ENCODE measurements at places on chromosomes 5 and 9. TPM values are rescaled to one million over a fixed set of nuclear protein-coding genes. Genes with fewer than 3 reads are reported as not detected.

DNA sequence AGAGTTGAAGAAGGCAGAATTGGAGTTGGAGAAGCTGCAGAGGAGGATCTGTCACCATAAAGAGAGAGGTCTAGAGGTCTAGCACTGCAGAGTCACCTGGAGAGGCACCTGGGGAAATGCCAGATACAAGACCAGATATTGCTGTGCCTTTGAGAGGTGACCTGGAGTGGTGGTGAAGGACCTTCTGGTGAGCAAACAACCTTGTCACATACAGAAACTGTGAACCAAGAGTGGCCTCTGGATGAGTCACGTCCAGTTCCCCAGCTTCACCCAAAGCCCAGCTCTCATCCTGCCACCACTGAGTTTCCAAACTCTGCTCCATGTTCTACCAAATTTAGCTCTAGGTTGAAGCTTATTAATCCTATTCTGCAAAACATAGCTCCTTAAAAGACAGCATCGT, 131.1 kb upstream of the FBXL7 start:
- H3K27ac ChIP-seq, result no peak overlapping the region
- no peaks in the 10 kb centered on the region for H3K36me3 ChIP-seq
- peaks cover 15% of the 10 kb centered on the region for H3K4me1 ChIP-seq
- no peak for DNase-seq
- H3K27me3 ChIP-seq, result no peaks in the 10 kb centered on the region
- H3K4me3 ChIP-seq, result no peak overlapping the region

DNA sequence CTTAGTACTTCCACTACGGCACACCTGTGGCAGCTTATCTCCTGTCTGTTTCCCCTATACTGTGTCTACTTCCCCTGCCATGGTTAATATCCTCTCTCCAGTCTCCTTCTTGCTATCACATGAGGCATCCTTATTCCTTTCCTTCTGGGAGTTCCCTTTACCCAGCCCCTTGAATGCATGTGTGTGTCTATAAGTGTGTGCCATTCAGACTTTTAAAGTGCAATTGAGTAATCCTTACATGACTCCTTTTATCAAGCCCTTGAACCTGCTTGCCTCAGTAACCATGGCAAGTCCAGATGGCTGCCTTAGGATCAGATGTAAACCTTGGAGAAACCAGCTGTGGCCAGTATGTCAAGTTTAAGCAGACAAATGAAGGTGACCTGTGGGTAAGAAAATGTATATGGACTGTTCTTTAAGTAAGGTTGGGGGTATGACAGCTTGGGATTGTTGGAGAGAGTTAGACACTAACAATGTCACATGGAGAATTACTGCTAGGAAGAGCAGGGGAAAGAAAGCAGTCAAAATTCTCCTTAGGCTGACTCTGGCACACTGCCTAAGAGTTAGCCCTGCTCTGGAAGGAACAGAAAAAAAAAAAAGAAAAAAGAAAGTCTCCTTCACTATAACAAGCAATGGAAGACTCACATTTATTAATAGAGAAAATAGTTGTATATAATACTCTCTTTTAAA, 142.1 kb downstream of the HINT1 start:
- H3K27me3 ChIP-seq, result no peaks in the 10 kb centered on the region
- no peak overlapping the region for H3K4me3 ChIP-seq
- H3K27ac ChIP-seq, result no peak overlapping the region
- no peaks in the 10 kb centered on the region for H3K4me1 ChIP-seq

- H3K4me3 ChIP-seq, result no peak overlapping the region
- H3K27me3 ChIP-seq, result no peaks in the 10 kb centered on the region
- no peak overlapping the region for H3K27ac ChIP-seq
- H3K4me1 ChIP-seq, result no peaks in the 10 kb centered on the region
Measured at GRCh38 chr5:19835442-19835841, 152.6 kb downstream of the CDH18 start.

- DNase-seq, result no peak
- H3K4me3 ChIP-seq, result no peak overlapping the region
- H3K4me1 ChIP-seq, result no peaks in the 10 kb centered on the region
- H3K27me3 ChIP-seq, result no peaks in the 10 kb centered on the region
Measured at GRCh38 chr5:13480834-13481233, 463.7 kb downstream of the DNAH5 start.

GRCh38 chr9:129141066-129142041, 30.1 kb downstream of the PTPA start:
- H3K27ac ChIP-seq, result peak overlapping the region; percentile 100
- DNase-seq, result no peak
- no peaks in the 10 kb centered on the region for H3K27me3 ChIP-seq
- peak overlapping the region; percentile 65 for H3K4me3 ChIP-seq

GRCh38 chr5:123455095-123455494, 31.9 kb upstream of the CEP120 start:
- H3K36me3 ChIP-seq, result no peaks in the 10 kb centered on the region
- no peaks in the 10 kb centered on the region for H3K27me3 ChIP-seq
- no peak for DNase-seq
- H3K4me1 ChIP-seq, result no peaks in the 10 kb centered on the region
- no peak overlapping the region for H3K4me3 ChIP-seq

DNA sequence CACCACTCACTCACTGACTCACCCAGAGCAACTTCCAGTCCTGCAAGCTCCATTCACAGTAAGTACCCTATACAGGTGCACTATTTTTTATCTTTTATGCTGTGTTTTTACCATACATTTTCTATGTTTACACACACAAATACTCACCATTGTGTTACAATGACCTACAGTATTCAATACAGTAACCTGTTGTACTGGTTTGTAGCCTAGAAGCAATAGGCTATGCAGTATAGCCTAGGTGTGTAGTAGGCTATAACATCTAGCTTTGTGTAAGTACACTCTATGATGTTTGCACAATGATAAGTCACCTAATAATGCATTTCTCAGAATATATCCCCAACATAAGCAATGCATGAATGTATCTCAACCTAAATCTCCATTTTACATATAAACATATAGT, 541.1 kb downstream of the NR2F1-AS1 start:
- H3K27me3 ChIP-seq, result no peaks in the 10 kb centered on the region
- no peak for DNase-seq
- no peaks in the 10 kb centered on the region for H3K36me3 ChIP-seq
- no peak overlapping the region for H3K4me3 ChIP-seq
- H3K4me1 ChIP-seq, result no peaks in the 10 kb centered on the region
- no peak overlapping the region for H3K27ac ChIP-seq

DNA sequence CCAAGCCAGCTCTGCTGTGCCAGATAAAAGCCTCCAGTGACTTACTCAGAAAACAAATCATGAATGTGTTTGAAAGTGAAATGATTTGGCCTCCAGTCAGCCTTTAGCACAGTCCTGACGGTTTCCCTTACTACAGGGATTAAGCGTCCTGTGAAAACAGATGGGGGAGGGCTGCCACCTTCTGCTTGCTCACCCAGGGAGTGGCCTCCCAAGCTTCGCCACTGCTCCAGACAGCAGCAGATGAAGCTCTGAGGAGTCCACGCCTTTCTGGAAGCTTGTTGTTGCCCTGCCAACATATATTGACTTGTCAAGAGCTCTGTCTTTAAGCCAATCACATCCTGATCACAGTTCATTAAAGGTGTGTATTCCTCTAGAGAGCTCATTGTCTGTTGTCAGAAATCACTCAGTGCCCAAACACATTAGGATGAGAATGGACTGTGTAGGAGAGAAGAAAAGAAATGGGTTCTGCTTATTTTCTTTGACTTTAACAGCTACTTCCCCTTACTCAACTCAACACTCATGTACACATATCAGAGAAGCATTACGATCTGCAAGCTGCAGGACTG, 4.9 kb upstream of the FYB1 start:
- no peaks in the 10 kb centered on the region for H3K27me3 ChIP-seq
- no peak overlapping the region for H3K27ac ChIP-seq
- no peak overlapping the region for H3K4me3 ChIP-seq
- H3K4me1 ChIP-seq, result peaks cover 2% of the 10 kb centered on the region
- peak; percentile 55 for DNase-seq

- H3K36me3 ChIP-seq, result no peaks in the 10 kb centered on the region
- no peak overlapping the region for H3K4me3 ChIP-seq
- H3K27ac ChIP-seq, result no peak overlapping the region
- DNase-seq, result no peak
- H3K4me1 ChIP-seq, result no peaks in the 10 kb centered on the region
Measured at GRCh38 chr5:21058289-21058688, 1070.3 kb upstream of the CDH18 start.

- no peak overlapping the region for H3K4me3 ChIP-seq
- H3K4me1 ChIP-seq, result peaks cover 68% of the 10 kb centered on the region
- H3K27me3 ChIP-seq, result no peaks in the 10 kb centered on the region
Measured at GRCh38 chr9:114369216-114370130, 18.3 kb downstream of the AKNA start.

DNA sequence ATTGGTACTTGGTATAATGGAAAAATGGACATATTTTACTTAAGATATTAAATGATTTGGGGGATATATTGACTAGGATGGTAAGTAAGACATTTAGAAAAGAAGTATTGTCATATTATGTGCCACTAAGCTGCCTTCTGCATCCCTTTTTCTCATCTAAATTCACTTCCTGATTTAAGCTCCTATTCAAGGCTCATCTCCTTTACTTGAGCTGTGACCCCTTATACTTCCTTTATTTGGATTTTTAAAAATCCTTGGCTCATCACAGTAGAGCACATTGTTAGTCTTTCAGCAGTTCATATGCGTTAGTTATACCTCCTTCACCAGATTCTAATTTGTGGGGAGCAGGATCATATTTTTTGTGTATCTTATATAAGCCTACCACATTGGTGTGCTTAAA, 6.6 kb downstream of the COMMD10 start:
- H3K4me3 ChIP-seq, result no peak overlapping the region
- no peak overlapping the region for H3K27ac ChIP-seq
- no peak for DNase-seq
- no peaks in the 10 kb centered on the region for H3K4me1 ChIP-seq

DNA sequence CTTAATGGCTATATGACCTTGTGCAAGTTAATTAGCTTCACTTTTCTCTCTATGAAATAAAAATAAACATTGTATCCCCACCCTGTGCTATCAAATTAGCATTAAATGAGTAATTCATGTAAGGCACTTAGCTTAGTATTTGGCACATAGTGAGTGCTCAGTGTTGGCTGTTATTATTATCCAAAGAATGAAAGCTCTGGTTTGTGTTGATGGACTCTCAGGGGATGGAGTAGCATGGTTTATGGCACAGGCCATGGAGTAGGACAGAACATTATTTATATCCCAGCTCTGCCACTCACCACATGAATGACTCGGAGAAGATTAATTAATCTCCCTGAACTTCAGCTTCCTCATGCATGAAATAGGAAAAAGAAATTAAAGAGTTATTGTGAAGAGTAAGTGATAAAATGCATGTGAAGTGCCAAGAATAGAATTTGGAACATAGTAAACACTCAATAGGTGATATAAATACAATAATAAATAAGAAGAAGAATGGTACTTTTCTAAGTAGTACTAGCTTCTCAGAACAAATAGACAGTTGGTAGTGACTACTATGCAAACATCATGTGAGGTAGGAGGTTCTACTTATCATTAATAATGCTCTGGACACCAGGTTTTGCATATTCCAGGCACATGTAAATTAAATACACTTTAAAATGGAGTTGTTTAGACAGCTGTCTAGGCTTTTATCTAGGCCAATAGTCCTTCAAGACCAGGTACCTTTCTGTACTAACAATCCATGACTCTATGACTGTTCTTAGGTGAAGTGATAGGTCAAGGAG, 146.4 kb downstream of the GRIA1 start:
- no peak overlapping the region for H3K4me3 ChIP-seq
- H3K27ac ChIP-seq, result no peak overlapping the region
- H3K4me1 ChIP-seq, result no peaks in the 10 kb centered on the region
- H3K36me3 ChIP-seq, result no peaks in the 10 kb centered on the region
- no peaks in the 10 kb centered on the region for H3K27me3 ChIP-seq

DNA sequence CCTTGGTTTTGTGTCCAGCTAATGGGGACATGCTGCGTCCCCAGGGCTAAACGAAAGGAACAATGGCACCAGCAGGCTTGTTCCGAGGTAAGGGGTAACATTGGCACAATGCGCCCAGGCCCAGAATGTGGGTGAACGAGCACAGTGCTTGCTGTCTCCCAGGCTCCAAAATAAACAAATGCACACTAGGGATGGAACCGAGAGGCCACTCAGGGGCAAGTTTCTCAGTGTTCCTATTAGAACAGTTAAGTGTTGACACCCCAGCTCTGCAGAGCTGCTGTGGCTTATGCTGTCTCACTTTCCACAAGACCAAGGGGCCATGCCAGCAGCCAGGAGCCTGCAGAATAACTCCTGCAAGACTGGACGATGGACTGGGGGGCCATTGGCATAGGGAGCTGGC, 492.4 kb downstream of the GADD45G start:
- H3K4me3 ChIP-seq, result no peak overlapping the region
- H3K27me3 ChIP-seq, result no peaks in the 10 kb centered on the region
- peaks cover 4% of the 10 kb centered on the region for H3K4me1 ChIP-seq
- H3K27ac ChIP-seq, result no peak overlapping the region
- no peak for DNase-seq

DNA sequence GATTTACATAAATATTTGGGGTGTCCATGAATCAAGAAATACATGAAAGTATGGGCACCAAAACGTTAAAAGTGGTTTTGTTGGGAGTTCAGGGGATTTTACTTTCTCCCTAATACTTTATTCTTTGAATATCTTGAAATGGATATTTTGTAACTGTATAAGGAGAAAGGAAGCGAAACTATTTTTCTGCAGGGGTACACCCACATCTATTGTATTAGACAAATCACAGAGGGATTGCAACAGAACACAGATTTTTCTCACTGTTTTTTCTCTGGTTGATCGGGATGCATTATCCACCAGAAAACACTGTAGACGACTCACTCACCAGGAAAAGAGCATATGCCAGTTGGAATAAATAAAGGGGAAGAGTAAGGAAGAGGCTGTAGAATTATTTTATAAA, 1.2 kb upstream of the RABGAP1 start:
- H3K27ac ChIP-seq, result no peak overlapping the region
- H3K4me1 ChIP-seq, result peaks cover 31% of the 10 kb centered on the region
- H3K27me3 ChIP-seq, result no peaks in the 10 kb centered on the region
- H3K4me3 ChIP-seq, result no peak overlapping the region

The MYOZ3 gene
- 0.92 TPM for total RNA-seq

The RLN2 gene
- total RNA-seq, result 1.3 TPM

The KCNN2 gene
- 1.2 TPM for total RNA-seq

The IRX2 gene
- total RNA-seq, result 52.1 TPM
